H9 (cell line): ENCODE measurements at places on chromosomes 13 and 19. TPM values are rescaled to one million over a fixed set of nuclear protein-coding genes. Genes with fewer than 3 reads are reported as not detected.

DNA sequence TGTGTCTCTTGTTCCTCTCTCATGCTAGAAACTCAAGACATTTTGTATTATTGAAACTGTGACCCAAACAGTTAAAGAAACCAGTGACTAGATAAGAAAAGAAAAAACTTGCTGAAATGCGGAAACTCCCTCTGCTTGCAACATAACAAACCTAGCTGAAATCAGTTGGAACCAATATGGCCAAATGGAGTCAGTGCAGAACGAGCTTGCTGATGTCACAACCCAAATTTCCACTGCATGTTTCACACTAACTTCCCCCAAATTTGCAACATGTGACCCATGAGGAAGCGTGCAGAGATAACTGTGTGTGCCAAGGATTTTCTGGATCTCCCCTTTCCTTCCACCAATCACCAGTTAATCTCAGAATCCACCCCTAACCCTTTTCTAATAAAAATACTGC lies 208.0 kb downstream of the DLEU7 start:
- H3K27ac ChIP-seq, result no peak overlapping the region
- no peak overlapping the region for H3K4me3 ChIP-seq
- no peaks in the 10 kb centered on the region for H3K27me3 ChIP-seq
- H3K4me1 ChIP-seq, result peaks cover 6% of the 10 kb centered on the region; the same call in 1 of the 2 replicates

DNA sequence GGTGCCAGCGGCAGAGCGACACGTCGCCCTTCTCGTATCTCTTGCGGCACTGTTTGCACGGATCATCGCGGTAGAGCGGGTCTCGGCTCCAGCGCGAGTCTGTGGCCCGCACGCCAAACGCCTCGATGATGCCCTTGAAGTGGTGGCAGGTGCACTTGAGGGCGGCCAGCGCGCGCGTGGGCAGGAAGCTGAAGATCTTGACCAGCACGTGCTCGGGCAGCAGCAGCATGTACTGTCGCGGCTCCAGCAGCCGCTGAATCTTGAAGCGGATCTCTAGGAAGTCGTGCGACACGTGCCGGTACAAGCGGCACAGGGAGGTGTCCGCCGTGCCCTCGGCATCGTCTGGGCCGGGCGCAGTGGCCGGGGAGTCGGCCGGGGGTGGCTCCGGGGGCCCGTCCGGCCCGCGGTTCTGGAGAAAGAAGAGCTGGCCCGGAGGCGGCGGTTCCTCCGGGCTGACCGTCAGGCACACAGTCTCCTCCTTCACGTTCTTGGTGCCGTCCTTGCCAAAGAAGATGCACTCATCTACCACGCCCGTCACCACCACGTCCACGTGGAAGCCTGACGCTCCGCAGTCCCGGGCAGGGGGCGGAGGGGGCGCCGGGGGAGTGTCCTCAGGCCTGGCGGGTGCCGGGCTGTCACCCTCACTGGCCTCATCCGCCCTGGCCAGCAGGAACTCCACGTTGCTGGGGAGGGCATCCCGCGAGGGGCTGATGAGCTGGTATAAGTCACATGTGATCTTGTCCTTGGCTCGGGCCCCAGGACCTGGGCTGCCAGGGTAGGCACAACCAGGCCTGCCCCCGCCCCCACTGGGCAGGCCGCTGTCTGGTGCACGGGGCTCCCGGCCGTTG lies 18.6 kb downstream of the FBXO46 start:
- H3K4me1 ChIP-seq, result no peaks in the 10 kb centered on the region
- no peak overlapping the region for H3K4me3 ChIP-seq
- no peak for DNase-seq

- DNase-seq, result no peak
- no peaks in the 10 kb centered on the region for H3K4me1 ChIP-seq
- no peak overlapping the region for H3K4me3 ChIP-seq
- no peaks in the 10 kb centered on the region for H3K27me3 ChIP-seq
- no peaks in the 10 kb centered on the region; the same call in 1 of the 3 replicates for H3K36me3 ChIP-seq
Measured at GRCh38 chr13:102856557-102856956, 10.7 kb downstream of the ERCC5 start.

- peak within 1 kb of the TSS; percentile 86 for H3K4me3 ChIP-seq
- DNase-seq, result peak; percentile 86
- H3K27me3 ChIP-seq, result no peaks in the 10 kb centered on the region
- no peaks in the 10 kb centered on the region; the same call in 1 of the 2 replicates for H3K4me1 ChIP-seq
Measured at GRCh38 chr19:7595466-7596133, at the start of gene CAMSAP3. TSS of gene CAMSAP3 (plus strand) at chr19:7595863. CDS start at chr19:7596003, 140 bp downstream.

- no peak for DNase-seq
- H3K4me1 ChIP-seq, result no peaks in the 10 kb centered on the region
- no peak overlapping the region for H3K27ac ChIP-seq
- H3K36me3 ChIP-seq, result no peaks in the 10 kb centered on the region
- no peaks in the 10 kb centered on the region for H3K27me3 ChIP-seq
Measured at GRCh38 chr13:104823071-104823470, 1712.4 kb downstream of the EFNB2 start.

The LILRA5 gene
- total RNA-seq, result not detected in 2 replicates

The KIR2DL4 gene
- not detected in 2 replicates for total RNA-seq

The LMTK3 gene
- 14.4 and 15.2 TPM in 2 replicates for total RNA-seq

The ALOX5AP gene
- not detected in 2 replicates for total RNA-seq

The C19orf81 gene
- total RNA-seq, result 9.6 and 11.0 TPM in 2 replicates
